Neural progenitor cell (in vitro differentiated cells): ENCODE measurements at places on chromosomes 13 and 19. TPM values are rescaled to one million over a fixed set of nuclear protein-coding genes. Genes with fewer than 3 reads are reported as not detected.

- no peaks in the 10 kb centered on the region for H3K4me1 ChIP-seq
- no peaks in the 10 kb centered on the region for H3K36me3 ChIP-seq
- no peaks in the 10 kb centered on the region for H3K27me3 ChIP-seq
- no peak overlapping the region for H3K4me3 ChIP-seq
Measured at GRCh38 chr13:92805766-92806165, 420.8 kb upstream of the GPC6 start.

DNA sequence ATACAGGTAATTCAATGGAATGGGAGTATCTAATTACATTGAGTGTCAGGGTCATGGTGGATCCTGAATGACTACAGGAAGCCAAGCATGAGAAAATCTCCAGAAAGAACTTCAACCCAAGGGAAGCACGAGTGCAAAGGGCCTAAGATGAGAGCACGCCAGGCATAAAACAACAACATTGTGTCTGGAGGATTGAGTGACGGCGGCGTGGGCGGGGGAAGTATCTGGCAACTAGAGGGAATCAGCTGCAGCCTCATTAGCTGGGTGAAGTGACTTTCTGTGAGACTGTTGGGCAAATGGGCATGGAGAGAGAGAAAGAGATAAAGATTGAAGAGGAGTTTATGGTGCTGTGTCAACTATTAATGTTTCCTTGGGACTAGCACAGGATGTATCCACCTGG lies 194.3 kb downstream of the GPC6 start:
- no peak overlapping the region for H3K27ac ChIP-seq
- H3K36me3 ChIP-seq, result no peaks in the 10 kb centered on the region
- no peak overlapping the region for H3K4me3 ChIP-seq
- H3K27me3 ChIP-seq, result no peaks in the 10 kb centered on the region
- DNase-seq, result no peak

DNA sequence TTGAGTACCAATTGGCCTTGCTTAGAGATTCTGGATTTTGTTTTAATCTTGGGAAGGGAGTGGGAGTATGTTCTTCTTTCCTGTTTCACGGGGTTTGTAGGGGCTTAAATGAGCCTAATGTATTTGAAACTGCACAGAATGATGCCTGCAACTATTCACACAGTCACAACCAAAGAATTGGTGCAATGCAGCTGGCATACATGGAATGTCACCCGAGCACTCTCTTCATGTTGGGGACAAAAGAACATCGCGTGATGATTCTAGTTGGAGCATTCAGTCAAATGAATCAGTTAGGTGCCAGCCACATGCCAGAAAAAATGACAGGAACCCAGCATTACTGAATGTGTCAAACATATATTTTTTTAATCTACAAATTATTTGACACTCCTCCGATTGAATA lies 22.1 kb downstream of the STARD13 start:
- H3K36me3 ChIP-seq, result no peaks in the 10 kb centered on the region
- H3K27me3 ChIP-seq, result no peaks in the 10 kb centered on the region
- no peak for DNase-seq
- H3K4me1 ChIP-seq, result no peaks in the 10 kb centered on the region
- no peak overlapping the region for H3K27ac ChIP-seq

The ADM5 gene
- 6.0 and 9.4 TPM in 2 replicates for total RNA-seq

GRCh38 chr19:44779150-44779549 lies 1.5 kb downstream of the CBLC start:
- H3K4me3 ChIP-seq, result no peak overlapping the region
- DNase-seq, result no peak

DNA sequence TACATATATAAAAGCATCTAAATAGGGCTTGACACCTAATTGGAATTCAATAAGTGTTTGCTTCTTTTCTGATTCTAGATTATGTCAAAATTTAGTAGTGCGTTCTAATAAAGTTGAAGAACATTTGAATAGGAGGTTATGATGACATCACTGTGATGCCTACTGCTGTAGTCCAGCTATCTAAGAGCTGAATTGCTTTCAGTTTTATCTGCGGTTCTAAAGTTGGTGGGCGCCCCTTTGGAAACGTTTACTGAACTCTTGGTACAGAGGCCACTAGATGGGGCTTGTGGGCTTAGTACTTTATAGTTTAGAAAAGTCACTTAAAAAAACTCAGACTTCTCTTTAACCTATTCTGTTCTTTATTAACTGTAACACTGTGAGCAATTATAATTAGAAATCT lies 776.9 kb downstream of the GPC5 start:
- no peak overlapping the region for H3K4me3 ChIP-seq
- H3K27me3 ChIP-seq, result no peaks in the 10 kb centered on the region
- H3K36me3 ChIP-seq, result no peaks in the 10 kb centered on the region
- H3K27ac ChIP-seq, result no peak overlapping the region
- peak; percentile 65 for DNase-seq

DNA sequence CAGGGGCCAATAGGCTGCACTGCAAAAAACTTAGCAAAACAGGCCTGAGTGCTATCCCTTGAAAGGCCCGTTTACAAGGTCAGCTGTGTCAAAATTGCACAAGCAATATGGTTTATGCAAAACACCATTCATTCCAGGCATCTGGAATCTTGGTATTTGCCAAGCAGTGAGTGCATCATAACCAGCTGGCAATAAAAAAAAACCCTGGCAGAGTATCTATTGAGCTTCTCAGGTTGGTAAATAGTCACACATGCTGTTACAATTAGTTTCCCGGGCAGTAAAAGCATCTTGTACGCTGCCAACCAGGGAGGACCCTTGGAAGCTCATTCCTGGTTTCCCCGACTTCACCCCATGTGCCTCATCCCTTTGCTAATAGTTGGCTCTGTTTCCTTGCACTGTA lies 21.3 kb downstream of the ZNF77 start:
- DNase-seq, result no peak
- peaks cover 5% of the 10 kb centered on the region for H3K4me1 ChIP-seq
- H3K36me3 ChIP-seq, result peaks cover 6% of the 10 kb centered on the region
- H3K4me3 ChIP-seq, result no peak overlapping the region
- no peak overlapping the region for H3K27ac ChIP-seq

- H3K4me3 ChIP-seq, result no peak overlapping the region
- H3K4me1 ChIP-seq, result peaks cover 5% of the 10 kb centered on the region
- H3K36me3 ChIP-seq, result no peaks in the 10 kb centered on the region
- H3K27ac ChIP-seq, result no peak overlapping the region
- H3K27me3 ChIP-seq, result no peaks in the 10 kb centered on the region
- no peak for DNase-seq
Measured at GRCh38 chr13:55654243-55654642, 1486.5 kb upstream of the PRR20A start.

The WDR88 gene
- not detected in 2 replicates for total RNA-seq

GRCh38 chr13:28173793-28174192 lies 35.4 kb downstream of the PAN3 start:
- H3K27ac ChIP-seq, result no peak overlapping the region
- peaks cover 12% of the 10 kb centered on the region for H3K4me1 ChIP-seq
- peaks cover 11% of the 10 kb centered on the region for H3K36me3 ChIP-seq
- DNase-seq, result no peak
- H3K4me3 ChIP-seq, result no peak overlapping the region
- no peaks in the 10 kb centered on the region for H3K27me3 ChIP-seq

The PGLYRP1 gene
- not detected in 2 replicates for total RNA-seq

The DCT gene
- total RNA-seq, result 0.09 TPM in 1 of 2 replicates, not detected in the other

- no peaks in the 10 kb centered on the region for H3K4me1 ChIP-seq
- H3K4me3 ChIP-seq, result no peak overlapping the region
- no peak for DNase-seq
- H3K27ac ChIP-seq, result no peak overlapping the region
- no peaks in the 10 kb centered on the region for H3K36me3 ChIP-seq
Measured at GRCh38 chr19:41000310-41000737, 9.2 kb downstream of the CYP2B6 start.

DNA sequence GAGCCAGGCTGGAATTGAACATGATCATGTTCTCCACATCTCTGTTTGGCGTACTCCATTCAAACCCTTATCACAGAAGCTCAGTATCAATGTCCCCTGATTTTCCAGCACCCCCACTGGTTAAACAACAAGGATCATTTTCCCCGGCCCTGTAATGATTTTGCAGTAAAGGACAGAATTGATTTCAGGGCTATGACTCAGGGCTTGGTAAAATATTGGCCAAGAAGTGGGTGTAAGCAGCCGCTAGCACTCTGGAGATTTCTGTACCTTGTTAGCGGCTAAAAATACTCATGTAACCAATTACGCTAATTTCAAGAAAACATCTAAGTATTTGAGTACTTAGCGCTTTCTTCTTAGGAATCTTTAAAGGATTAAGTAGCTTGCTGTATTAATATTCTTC lies 69.5 kb upstream of the FNDC3A start:
- no peak for DNase-seq
- no peaks in the 10 kb centered on the region for H3K27me3 ChIP-seq
- H3K27ac ChIP-seq, result no peak overlapping the region
- H3K4me1 ChIP-seq, result peaks cover 13% of the 10 kb centered on the region

DNA sequence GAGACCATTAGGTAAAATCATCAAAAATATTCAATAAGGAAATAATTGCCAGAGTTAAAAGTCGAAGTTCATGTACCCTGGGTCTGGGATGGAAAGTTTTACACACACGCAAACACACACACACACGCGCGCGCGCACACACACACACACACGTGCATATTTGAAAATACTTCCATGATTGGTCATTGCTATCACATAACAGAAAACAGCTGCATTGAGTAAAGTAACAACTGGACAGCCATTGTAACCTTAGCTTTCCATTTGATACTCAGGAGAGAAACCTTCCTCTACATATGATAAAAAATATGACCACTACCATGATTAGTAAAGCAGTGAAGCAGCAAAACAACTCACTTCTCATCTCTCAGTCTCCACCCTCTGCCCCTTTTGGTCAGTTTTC lies 490.0 kb upstream of the SGCG start:
- no peaks in the 10 kb centered on the region for H3K36me3 ChIP-seq
- no peaks in the 10 kb centered on the region for H3K4me1 ChIP-seq
- no peak overlapping the region for H3K4me3 ChIP-seq
- DNase-seq, result no peak

DNA sequence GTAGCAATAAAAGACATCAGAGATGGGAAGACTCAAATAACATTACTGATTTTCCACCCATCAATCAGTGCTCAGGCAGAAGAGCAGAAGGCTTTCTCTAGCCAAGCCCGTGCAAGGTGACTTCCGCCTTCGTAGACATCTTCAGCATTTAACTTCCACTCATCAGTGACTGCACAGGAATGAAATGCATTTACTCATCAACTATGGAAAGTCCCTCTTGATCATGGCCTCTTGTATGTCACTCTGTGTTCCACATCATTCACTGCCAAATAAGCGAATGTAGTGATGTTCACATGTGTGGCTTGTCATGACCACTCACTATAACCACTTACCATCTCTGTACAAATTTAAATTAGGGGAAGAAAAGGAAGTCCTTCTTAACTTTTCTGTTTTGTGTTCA lies 49.4 kb downstream of the SACS start:
- no peak overlapping the region for H3K27ac ChIP-seq
- DNase-seq, result no peak
- no peaks in the 10 kb centered on the region for H3K36me3 ChIP-seq
- H3K4me3 ChIP-seq, result no peak overlapping the region

GRCh38 chr13:113342820-113343691 lies 20.9 kb downstream of the GRTP1 start:
- H3K4me1 ChIP-seq, result no peaks in the 10 kb centered on the region
- H3K27me3 ChIP-seq, result no peaks in the 10 kb centered on the region
- H3K27ac ChIP-seq, result no peak overlapping the region
- no peak for DNase-seq

DNA sequence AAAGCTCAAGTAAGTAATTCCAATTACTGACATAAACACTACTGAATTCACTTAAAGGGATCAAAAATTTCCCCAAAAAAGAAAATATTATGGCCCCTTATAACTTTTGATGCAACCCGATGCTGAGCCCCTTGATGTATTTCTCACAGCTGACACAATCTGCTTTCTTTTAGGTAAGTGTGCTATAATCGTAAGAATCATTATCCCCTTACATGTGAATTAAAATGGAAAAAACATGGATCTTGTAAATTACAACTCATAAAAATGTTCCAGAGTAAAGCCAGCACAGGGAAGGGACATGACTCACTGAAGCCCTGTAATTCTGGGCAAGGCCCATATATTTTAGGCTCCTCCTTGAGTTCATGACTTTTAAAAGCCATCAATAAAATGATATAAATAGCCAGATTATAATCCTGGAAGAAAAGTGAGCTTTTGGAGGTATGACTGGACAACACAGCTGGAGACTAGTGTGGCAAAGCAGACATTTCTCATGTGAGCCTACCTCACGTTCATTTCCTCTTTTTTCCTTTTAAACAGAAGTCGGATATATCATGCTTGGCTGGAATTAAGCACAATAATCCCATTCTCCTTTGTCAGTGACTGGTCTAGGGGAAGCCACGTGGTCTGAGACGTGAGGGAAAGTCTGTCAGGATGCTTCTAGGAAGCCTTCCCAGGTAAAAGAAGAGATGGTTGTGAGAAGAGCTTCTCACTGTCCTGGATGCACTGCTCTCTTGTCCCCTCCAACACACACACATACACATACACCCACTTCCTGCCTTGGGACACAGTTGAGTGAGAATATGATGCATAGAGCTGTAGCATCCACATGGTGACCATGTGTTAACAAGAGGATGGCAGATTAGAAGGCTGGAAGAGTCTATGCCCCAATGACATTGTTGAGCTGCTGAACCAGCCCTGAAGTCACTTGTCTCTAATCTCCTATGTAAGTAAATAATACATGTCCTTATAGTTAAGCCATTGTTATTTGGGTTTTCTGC lies 165.4 kb downstream of the RGCC start:
- no peak overlapping the region for H3K4me3 ChIP-seq
- H3K27me3 ChIP-seq, result no peaks in the 10 kb centered on the region
- H3K27ac ChIP-seq, result no peak overlapping the region
- H3K4me1 ChIP-seq, result peaks cover 6% of the 10 kb centered on the region
- H3K36me3 ChIP-seq, result no peaks in the 10 kb centered on the region
- DNase-seq, result no peak

The ICAM5 gene
- total RNA-seq, result 0.46 TPM in 1 of 2 replicates, not detected in the other

- no peak overlapping the region for H3K27ac ChIP-seq
- H3K4me3 ChIP-seq, result peak overlapping the region; percentile 50
- peaks cover 64% of the 10 kb centered on the region for H3K27me3 ChIP-seq
- H3K36me3 ChIP-seq, result no peaks in the 10 kb centered on the region
Measured at GRCh38 chr19:3576696-3577443, 4.1 kb downstream of the HMG20B start.

GRCh38 chr13:98688373-98688772 lies 64.1 kb downstream of the SLC15A1 start:
- H3K4me1 ChIP-seq, result peaks cover 3% of the 10 kb centered on the region
- H3K27me3 ChIP-seq, result no peaks in the 10 kb centered on the region
- DNase-seq, result no peak
- no peak overlapping the region for H3K4me3 ChIP-seq
- H3K36me3 ChIP-seq, result no peaks in the 10 kb centered on the region

GRCh38 chr19:49685845-49686332 lies 3.5 kb upstream of the ADM5 start:
- H3K27me3 ChIP-seq, result no peaks in the 10 kb centered on the region
- no peak overlapping the region for H3K27ac ChIP-seq
- DNase-seq, result no peak
- H3K4me3 ChIP-seq, result no peak overlapping the region

DNA sequence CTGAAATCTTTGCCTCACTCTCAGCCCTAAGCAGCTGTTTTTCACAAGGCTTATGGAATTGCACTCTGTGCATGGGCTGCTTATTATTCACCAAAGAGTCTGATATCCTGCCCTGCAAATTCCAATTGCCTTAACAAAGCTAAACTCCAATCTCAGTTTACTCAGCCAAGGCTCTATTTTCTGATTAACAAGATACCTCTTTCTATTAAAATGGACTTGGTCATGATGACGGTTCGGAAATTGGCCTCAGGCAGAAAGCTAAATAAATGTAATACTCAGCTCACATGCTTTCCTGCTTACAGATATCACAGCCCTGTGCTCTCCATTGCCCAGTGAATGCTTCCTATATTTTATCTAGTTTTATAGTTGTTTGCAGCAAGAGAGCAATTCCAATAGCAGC lies 1270.8 kb downstream of the PCDH9 start:
- H3K27me3 ChIP-seq, result no peaks in the 10 kb centered on the region
- no peaks in the 10 kb centered on the region for H3K36me3 ChIP-seq
- no peak overlapping the region for H3K27ac ChIP-seq
- H3K4me3 ChIP-seq, result no peak overlapping the region
